ENCODE measurements at places on chromosomes 3 and 15.

- no peak for DNase-seq
Measured at GRCh38 chr3:195739561-195740111, 18.9 kb downstream of the MUC20 start.

DNA sequence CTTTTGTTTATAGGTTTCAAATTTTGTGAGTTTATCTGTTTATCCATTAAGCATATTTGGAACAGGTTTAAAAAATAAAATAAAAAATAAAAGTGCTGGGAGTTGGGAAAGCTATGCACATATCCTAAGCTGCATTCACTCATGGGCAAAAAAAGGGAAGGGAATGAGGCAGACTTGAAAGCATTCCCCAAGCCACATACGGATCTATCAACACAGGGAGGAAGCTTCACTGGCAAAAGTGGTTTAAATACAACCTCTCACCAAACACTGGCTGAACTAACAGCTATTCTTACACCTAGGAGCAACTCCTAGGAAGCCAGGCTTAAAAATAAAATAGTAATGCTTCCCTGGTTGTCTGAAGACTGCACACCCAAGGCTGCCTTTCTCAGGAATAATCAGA, 101.2 kb downstream of the PCCB start:
- DNase-seq = no peak

- DNase-seq = no peak
Measured at GRCh38 chr3:21654662-21655061, 96.3 kb downstream of the ZNF385D start.

DNA sequence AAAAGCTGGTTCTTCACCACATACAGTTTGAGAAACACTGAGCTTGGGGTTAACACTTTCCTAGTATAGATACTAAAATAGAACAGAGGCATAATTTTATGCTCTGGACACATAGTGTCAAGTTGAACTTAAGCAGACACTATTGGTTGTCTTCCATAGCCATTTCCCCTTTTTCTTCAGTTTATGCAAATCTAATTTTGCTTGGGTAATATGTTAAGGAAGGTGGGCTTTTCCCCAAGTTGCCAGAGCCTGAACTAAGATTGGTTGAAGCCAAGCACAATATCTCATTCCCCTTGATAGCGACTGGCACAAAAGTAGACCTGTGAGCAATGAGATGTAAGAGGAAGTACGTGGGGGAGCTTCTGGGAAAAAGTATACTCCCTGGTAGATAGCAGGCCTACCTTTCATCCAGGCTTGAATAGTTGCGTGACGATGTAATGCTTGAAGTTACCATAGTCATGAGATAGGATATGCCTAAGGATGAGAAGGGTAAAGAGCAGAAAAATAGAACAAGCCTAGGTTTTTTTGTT, 4.5 kb upstream of the POPDC2 start:
- DNase-seq = no peak
